Activated naive CD8-positive, alpha-beta T cell treated with anti-CD3 and anti-CD28 coated beads, Interleukin-2, amount 50 U/mL, for 16 hours (primary cell): ENCODE measurements at places on chromosomes 7 and 10.

DNA sequence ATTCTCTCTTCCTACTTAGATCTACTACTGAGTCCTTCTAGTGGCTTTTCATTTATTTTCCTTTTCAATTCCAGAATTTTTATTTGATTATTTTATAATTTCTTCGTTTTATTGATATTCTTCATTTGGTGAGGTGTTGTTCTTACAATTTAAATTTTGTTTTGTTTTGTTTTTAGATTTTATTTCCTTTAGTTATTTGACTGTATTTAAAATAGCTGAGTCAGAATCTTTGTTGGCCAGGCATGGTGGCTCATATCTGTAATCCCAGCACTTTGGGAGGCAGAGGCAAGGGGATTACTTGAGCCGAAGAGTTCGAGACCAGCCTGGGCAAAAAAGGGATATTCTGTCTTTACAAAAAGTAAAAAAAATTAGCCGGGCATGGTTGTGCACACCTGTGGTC lies 36.1 kb downstream of the AKAP9 start:
- DNase-seq = no peak

DNA sequence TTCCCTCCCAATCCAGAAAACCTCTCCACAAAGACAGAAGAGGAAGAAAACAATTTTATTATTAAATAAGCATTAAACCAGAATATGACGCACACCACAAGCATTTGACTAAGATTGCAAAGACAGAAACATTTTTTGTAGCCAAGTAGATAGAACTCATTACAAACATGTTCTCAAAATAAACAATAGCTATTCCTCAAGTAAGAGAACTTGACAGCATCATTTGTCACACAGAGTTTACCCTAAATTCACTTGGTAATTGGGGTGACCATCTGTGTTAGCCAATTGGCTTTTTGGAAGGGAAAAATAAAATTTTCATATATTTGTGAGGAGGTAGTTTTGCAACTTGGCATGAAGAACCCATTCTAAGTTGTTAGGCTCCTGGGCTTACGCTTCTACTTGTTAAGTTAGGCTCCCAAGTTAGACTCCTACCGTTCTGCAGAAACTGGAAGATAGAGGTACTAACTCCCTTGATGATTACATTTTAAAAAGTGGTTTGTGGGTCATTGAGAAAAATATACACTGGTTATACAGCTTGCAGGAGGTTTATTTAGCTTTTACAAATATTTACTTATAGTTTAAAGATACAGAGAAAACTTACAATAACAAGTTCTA lies 618.6 kb upstream of the CNTNAP2 start:
- no peak for DNase-seq

- DNase-seq = no peak
These were observed 23.0 kb downstream of the AMZ1 start for GRCh38 chr7:2710901-2711551.

- no peak for DNase-seq
These were observed 84.0 kb downstream of the NRBF2 start for GRCh38 chr10:63217120-63217605.
